ENCODE measurements at places on chromosomes 4 and X.

DNA sequence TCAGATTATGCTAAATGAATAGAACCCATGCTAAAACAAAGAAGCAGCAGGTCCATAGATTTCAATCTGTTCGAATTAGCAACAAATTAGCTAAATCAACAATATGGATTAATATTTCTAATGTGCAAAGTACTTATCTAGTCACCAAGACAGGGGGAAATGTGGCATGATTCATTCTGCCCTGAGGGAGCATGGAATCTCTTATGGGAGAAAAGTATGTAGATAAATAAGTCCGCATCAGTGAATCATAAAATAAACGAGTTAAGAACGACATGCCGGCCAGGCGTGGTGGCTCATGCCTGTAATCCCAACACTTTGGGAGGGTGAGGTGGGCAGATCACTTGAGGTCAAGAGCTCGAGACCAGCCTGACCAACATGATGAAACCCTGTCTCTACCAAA lies 102.1 kb downstream of the ANOS1 start:
- no peak overlapping the region for H3K4me3 ChIP-seq
- no peak overlapping the region for H3K27ac ChIP-seq
- no peaks in the 10 kb centered on the region for H3K36me3 ChIP-seq
- no peaks in the 10 kb centered on the region for H3K27me3 ChIP-seq

DNA sequence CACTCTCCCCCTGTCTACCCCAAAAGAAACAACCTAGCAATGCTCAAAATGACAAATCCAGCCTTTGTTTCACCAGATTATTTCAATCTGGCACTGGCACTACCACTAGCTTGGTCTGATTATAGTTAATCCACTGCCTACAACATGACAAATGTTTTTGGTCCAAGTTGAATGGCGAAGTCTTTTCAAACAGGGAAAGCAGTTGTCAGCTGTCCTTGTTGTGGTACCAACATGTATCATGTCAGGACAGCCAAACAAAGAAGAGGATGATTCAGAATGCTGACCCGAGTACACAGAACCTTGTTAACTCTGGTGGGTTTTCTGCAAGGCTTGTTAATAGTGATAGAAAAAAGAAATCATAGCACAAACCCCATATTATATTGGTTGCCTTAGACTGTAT lies 160.8 kb upstream of the ANK2 start:
- H3K4me1 ChIP-seq, result no peaks in the 10 kb centered on the region
- no peak for DNase-seq
- H3K27me3 ChIP-seq, result no peaks in the 10 kb centered on the region

GRCh38 chr4:128379860-128380259 lies 92.2 kb upstream of the PGRMC2 start:
- H3K4me1 ChIP-seq, result no peaks in the 10 kb centered on the region
- DNase-seq, result peak; percentile 55
- H3K36me3 ChIP-seq, result no peaks in the 10 kb centered on the region
- no peaks in the 10 kb centered on the region for H3K27me3 ChIP-seq
- no peak overlapping the region for H3K27ac ChIP-seq
- H3K4me3 ChIP-seq, result no peak overlapping the region

DNA sequence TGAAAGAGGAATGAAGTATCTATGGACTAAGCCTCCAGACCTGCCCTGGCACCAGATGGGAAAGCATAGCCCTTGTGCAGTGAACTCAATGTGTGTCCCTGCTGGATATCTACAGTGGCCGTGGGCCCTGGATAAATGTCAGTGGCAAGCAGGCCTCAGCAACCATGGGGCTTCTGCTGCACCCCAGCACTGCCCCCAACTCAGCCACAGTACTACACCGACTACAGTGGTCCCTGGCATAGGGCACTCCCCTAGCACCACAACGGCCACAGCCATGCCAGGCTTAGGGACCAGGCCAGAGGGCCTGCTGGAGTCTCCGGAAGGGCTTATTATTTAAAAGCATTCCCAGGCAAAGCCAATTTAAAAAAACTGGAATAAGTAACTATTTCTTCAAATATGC lies 459.1 kb downstream of the SH2D1A start:
- no peak for DNase-seq
- no peaks in the 10 kb centered on the region for H3K4me1 ChIP-seq
- no peaks in the 10 kb centered on the region for H3K36me3 ChIP-seq
- H3K27me3 ChIP-seq, result no peaks in the 10 kb centered on the region
- H3K27ac ChIP-seq, result no peak overlapping the region

DNA sequence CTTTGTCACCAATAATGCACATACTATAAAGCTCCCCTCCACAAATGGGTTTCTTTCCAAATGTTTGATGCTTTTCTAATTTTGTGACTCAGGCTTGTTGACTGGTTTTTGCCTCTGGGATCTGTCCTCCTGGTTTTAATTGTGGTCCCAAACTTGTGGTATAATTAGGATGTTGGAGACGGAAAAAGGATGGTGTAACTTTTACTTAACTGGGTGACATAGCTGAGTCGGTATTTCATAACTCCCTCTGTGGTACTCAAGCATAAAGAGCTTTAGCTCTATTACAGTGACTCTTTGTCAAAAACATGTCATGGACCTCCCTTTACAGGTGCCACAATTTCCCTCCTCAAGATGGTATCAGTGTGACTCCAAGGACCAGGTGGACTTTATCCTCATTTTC lies 119.7 kb upstream of the RBPJ start:
- H3K4me1 ChIP-seq, result peaks cover 18% of the 10 kb centered on the region
- H3K36me3 ChIP-seq, result no peaks in the 10 kb centered on the region
- H3K4me3 ChIP-seq, result no peak overlapping the region
- H3K27ac ChIP-seq, result no peak overlapping the region
- H3K27me3 ChIP-seq, result no peaks in the 10 kb centered on the region

- DNase-seq, result no peak
- no peaks in the 10 kb centered on the region for H3K36me3 ChIP-seq
- H3K27me3 ChIP-seq, result no peaks in the 10 kb centered on the region
- H3K4me3 ChIP-seq, result no peak overlapping the region
These were observed 716.1 kb upstream of the INTU start for GRCh38 chr4:126916626-126917140.

DNA sequence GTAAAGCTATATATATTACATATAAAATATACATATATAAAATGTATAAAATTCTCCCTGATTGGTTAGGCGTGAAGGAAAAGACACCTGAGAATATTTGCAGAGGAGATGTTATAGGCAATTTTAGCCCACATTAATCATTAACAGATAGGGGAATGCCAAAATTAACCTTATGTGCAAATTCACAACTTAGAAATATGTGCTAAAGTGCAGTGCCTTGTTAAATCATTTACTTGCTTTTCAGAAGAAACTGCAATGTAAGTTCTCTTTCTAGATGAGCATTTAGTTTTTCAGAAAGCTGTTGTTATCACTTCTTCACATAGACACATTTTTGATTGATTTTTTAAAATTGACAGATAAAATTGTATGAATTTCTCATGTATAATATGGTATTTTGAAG lies 5.6 kb downstream of the TASL start:
- H3K27me3 ChIP-seq, result no peaks in the 10 kb centered on the region
- no peak overlapping the region for H3K27ac ChIP-seq
- no peak for DNase-seq
- H3K36me3 ChIP-seq, result no peaks in the 10 kb centered on the region
- peaks cover 5% of the 10 kb centered on the region for H3K4me1 ChIP-seq

GRCh38 chr4:169933531-169933930 lies 92.7 kb downstream of the MFAP3L start:
- H3K27me3 ChIP-seq, result no peaks in the 10 kb centered on the region
- H3K36me3 ChIP-seq, result no peaks in the 10 kb centered on the region
- no peak for DNase-seq
- no peak overlapping the region for H3K27ac ChIP-seq
- H3K4me3 ChIP-seq, result no peak overlapping the region

GRCh38 chr4:139599594-139600374 lies 43.8 kb upstream of the SETD7 start:
- H3K4me1 ChIP-seq, result peaks cover 6% of the 10 kb centered on the region
- H3K36me3 ChIP-seq, result no peaks in the 10 kb centered on the region
- H3K27ac ChIP-seq, result no peak overlapping the region
- H3K4me3 ChIP-seq, result no peak overlapping the region
- no peaks in the 10 kb centered on the region for H3K27me3 ChIP-seq
- no peak for DNase-seq

DNA sequence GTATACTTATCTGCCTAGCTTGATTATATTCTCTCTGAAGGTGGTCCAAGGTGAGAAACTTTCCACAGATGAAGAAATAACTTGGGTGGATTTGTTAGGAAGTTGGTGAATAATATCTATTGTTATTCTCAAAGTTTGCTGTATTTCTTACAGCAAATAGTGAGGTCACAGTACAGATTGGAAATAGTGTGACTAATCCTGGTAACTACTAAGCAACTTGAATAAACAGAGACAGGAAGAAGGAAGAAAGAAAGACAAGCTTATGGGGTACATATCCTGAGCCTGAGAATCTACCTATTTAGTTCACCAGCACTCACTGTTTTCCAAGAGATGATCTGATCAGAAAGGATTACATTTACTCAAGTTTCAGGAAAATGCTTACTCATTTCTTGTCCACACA lies 1416.1 kb downstream of the RPA4 start:
- no peak overlapping the region for H3K27ac ChIP-seq
- no peaks in the 10 kb centered on the region for H3K4me1 ChIP-seq
- H3K4me3 ChIP-seq, result no peak overlapping the region
- no peaks in the 10 kb centered on the region for H3K27me3 ChIP-seq
